B cell (primary cell): ENCODE measurements at places on chromosomes 16 and 17. TPM values are rescaled to one million over a fixed set of nuclear protein-coding genes. Genes with fewer than 3 reads are reported as not detected.

DNA sequence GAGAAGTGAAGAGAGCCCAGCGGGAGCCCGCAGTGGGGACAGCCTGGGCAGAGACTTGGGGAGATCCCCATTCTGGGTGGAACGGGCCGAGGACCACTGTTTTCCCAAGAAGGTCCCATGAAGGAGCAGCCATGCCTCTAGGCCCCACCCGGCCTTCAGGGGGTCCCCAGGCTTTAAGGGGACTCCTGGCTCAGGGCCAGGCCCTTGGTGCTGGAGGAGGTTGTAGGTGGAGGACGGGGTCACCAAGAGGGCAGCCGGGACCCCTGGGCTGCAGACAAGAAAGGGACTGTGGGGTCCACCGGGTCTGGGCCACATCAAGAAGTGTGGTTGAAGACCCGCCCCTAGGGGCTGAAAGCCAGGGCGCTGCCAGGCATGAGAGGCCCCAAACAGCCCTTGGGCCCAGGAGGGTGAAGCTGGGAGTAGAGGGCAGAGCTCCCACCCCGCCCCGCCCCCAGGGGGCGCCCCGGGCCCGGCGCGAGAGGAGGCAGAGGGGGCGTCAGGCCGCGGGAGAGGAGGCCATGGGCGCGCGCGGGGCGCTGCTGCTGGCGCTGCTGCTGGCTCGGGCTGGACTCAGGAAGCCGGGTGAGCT is at the start of gene PRSS21:
PRSS21 (plus strand) TSS at position 487 of the 589 bp plus-strand sequence; CDS start at position 519, 32 bp downstream.
- H3K4me3 ChIP-seq = no peak within 1 kb of the TSS
- no peaks in the 10 kb centered on the region for H3K4me1 ChIP-seq
- no peak for DNase-seq
- H3K27ac ChIP-seq = no peak within 1 kb of the TSS

DNA sequence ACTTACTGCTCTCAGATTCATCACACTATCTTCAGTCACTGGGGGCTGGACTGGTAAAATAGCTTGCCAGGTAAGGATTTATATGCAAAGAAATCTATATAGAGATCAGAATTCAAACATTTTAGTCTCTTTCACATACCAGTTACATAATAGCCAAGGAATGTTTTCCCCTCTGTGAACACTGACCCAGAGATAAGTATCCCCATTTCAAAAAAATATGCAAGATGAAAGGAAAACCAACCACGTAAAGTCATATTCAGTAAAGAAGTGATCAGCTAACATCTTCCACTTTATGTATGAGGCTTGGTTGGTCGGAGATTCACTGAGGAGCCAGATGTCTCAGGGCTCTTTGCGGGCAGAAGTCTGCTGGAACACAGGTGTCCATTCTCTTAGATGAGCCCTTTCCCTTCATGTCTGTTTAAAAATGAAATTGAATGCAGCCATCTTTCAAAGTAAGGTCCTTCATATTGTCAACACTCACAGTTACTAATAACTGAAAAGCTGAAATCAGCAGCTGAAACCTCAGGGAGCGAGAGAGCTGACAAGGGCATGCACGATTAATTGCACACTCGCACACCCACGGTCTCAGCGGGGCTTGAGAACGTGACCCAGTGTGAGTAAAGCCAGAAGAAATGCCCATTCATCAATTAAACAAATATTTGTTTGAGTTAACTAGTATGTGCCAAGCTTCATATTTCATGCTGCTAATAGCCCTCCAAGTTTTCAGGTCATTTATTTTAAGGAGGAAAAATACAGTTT is 161.2 kb downstream of the MRTFB start:
- H3K4me1 ChIP-seq = no peaks in the 10 kb centered on the region
- no peak overlapping the region for H3K4me3 ChIP-seq
- H3K36me3 ChIP-seq = peaks cover 10% of the 10 kb centered on the region
- DNase-seq = no peak

GRCh38 chr16:55398762-55399161 is 74.8 kb downstream of the IRX6 start:
- H3K4me1 ChIP-seq = no peaks in the 10 kb centered on the region

- DNase-seq = no peak
- peaks cover 20% of the 10 kb centered on the region for H3K4me1 ChIP-seq
- H3K4me3 ChIP-seq = no peak overlapping the region
- H3K27me3 ChIP-seq = no peaks in the 10 kb centered on the region
- no peaks in the 10 kb centered on the region for H3K36me3 ChIP-seq
- no peak overlapping the region for H3K27ac ChIP-seq
Observed at GRCh38 chr16:57128771-57129389, 36.5 kb downstream of the CPNE2 start.

Gene MAPT
- 0.19 and 0.20 TPM in 2 replicates for total RNA-seq

Gene CLEC18B
- 0.68 and 1.6 TPM in 2 replicates for total RNA-seq
